ENCODE measurements at places on chromosomes 11 and 22.

DNA sequence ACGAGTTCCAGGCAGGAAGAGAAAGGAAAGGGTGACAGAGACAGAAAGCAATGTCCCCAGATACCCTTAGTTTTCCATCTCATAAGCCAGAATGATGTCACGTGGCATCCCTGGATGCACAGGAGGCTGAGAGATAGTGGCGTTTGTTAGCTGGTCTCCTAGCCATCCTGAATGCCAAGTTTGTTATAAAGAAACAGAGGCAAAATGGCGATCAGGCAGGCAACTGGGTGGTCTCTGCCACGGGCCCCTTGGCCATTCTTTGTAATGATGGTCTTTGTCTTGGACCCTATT lies 5.3 kb downstream of the SMIM38 start:
- DNase-seq: no peak

- no peak for DNase-seq
Measured at GRCh38 chr11:127738771-127739286, 738.3 kb upstream of the KIRREL3 start.

- DNase-seq: no peak
Measured at GRCh38 chr22:23058481-23059283, 11.6 kb upstream of the GNAZ start.

GRCh38 chr11:73585834-73586575 lies 11.9 kb downstream of the FAM168A start:
- no peak for DNase-seq

DNA sequence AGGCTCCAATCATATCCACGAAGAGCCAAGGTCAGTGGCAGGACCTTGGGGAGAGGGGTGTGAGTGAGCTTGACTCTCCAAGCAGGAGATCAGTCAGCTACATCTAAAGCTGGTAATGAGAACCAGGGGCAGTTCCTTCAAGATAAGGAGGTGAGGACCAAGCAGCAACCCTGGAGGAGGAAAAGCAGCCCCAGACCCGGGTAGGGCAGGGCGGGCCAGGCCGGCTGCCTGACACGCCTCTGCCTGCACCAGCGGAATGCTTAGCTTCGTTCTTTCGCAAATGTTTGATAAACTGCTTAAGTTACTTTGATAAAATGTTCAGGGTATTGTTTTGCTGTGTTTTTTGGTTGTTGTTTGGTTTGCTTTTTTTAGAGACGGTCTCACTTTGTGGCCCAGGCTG lies 18.7 kb upstream of the FADD start:
- no peak for DNase-seq

DNA sequence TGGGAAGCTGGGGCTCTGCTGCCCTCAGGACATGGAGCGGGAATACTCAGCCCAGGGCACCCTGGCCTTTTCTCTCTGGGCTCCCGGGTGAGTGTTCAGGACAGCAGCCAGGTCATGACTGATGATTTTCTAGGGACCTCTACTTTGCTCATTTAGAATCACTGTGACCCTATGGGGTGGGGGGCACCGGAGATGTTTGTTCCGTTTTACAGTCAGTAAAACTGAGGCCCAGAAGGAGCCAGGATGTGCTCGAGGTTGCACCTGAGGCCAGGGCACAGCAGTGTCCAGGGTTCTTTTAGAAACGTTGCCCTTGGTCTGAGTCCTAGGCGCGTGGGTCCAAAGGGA lies 48.1 kb downstream of the SMIM38 start:
- no peak for DNase-seq

DNA sequence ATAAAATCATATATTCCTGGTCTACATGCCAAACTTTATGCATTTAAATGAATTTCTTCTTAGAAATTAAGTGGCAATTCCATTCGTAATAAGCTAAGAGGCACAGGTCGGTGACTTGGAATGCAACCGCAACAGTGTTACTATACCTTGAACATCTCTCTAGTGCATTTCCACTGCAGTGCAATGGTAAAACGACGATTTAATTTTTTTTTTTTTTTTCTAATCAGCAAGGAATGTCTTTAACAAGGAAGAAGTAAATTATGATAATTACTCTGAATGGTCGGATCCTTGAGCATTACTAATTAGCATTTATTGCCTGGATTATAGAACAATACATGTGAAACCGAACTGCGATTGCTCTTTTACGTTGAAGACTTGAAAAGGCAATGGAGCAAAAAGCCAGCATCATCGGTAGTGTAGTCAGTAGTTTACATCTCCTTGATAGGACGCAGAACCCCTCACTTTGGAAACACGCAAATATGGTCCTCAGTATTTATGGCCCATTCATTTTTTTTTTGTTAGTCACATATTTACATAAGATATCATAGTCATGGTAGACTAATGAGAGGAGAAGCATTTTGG lies 20.2 kb downstream of the BLID start:
- no peak for DNase-seq

GRCh38 chr22:45838305-45838887 lies 138.6 kb downstream of the WNT7B start:
- DNase-seq: no peak

GRCh38 chr11:75565916-75566762 lies 4.1 kb downstream of the SERPINH1 start:
- DNase-seq: no peak

DNA sequence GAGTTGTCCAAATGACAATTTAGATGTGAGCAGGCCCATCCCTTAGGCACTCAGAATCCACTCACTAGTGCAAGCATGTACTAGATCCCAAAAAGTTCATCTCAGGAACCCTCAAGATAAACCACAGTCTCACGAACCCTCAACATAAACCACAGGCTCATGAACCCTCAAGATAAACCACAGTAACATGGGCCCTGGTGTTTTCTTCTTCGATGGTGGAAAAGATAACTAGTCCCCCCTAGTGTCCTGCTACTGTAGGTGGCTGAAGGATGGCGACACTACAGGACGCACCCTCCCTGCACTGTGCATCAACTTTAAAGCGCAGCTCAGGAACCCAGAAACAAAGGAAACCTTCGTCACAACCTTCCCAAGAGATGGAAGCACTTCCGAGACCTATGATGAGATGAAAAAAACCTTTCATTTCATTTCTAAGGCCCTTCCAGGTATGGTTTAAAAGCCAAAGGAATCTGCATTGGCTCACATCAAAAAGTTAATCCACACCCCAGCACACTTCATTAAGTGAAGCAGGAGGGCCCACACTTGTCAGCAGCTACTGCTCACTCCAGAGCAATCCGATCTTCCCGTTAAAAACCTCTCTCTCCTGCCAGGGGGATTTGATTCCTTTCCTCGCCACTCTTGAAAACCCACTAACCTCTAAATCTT lies 2.4 kb downstream of the LARGE1 start:
- no peak for DNase-seq

GRCh38 chr11:76185931-76186401 lies 20.3 kb downstream of the WNT11 start:
- no peak for DNase-seq

DNA sequence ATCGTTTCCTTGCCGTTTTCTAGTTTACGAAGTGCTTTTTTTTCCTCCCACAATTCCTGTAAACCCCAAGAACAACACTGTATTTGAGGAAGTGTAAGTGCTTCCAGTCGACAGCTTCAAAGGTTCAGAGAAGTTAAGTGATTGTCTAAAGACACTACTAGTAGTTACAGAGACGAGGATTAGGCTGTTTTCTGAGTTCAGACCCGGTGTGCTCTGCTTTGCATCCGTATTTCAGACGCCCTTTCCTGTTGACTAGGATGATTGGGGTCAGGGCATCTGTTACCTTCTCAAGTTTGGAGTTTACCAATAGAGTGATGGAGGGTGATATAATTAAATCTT lies 430 bp downstream of the CLP1 start:
- DNase-seq: no peak

DNA sequence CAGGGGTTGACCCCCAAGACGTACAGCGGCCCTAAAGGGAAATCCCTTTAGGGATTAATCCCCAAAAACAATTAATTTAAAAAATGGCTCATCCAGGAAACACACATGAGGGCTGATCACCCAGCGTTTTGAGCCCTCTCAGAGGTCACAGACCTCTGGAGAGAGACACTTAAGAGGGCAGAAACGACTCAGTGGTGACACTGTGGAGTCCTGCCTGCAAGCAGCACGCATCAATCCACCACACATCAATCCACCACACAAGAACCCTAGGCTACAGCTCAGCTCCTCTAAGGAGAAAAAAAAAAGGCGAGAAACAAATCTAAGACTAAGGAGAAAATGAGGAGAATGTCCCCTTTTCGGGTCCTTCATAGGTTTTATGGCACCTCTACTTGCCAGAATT lies 12.5 kb upstream of the SELENOH start:
- DNase-seq: no peak

DNA sequence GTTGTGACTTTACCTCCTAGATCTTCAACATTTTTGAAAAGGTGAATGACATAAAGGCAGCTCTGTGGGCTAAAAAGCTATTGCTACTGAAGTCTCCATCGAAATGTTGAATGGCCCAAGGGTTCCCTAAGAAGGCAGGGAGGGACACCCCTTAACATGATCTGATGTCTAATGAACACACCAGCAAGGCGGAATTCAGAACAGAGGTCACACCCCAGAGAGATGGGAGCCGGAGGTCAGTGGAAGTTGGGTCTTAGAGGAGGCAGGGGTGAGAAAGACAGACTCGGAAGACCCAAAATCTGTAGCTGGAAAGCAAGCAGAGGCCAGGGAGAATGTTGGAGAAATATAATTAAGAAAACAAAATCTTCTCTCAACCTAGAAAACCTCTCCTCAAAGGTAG lies 79.0 kb downstream of the TRIM29 start:
- DNase-seq: no peak

DNA sequence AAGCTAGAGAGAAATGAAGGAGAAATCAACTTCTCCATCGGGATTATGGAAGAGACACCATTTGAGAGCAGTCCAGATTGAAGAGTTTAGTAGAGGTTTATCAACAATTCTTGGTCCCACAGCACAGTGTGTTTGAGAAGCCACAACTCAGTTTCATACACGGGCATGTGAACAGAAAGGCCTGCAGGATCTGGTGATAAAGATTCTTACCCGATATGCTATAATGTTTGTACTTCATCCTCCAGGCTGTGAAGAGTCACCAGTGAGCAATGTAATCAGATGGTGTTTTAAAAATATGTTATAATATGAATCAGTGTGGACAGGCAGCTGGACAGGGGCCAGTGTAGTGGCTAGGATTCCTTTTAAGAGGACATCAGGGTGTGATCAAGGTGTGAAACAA lies 29.7 kb upstream of the VWA5A start:
- no peak for DNase-seq

- DNase-seq: no peak
Measured at GRCh38 chr22:49016909-49017481, 810.7 kb downstream of the BRD1 start.

DNA sequence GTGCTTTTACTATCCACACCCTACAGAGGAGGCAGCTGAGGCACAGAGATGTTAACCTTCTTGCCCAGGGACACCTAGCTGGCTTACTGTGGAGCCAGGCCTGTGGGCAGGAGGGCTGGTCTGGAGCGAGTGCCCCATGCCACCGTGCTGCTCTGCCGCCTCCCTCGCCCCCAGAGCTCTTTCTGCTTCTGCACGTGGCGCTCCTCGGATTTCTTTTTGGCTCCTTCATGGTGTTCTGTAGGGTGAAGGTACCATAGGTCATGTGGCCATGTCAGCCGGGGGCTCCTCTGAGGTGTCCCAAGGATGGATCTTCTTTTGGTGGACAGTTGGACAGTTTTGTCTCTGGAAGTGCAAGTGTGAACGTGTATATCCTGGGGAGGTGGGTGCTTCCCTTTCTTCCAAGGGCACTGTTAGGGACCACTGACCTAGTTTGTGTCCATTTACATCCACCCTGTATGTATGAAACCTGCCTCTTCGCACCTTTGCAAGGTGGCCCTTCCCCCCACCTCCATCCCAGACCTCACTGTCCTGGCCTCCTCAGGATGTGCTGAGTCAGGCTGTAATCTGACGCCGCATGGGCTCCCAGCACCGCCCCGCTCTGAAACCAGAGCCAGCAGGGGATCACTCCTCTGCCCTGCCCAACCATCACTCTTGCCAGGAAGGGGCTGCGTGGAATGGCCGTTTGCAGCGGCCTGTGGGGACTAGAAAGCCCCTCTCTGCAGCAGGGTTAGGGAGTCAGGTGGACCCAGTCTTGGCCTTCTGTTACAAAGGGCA lies 31.7 kb downstream of the POLR3H start:
- no peak for DNase-seq

DNA sequence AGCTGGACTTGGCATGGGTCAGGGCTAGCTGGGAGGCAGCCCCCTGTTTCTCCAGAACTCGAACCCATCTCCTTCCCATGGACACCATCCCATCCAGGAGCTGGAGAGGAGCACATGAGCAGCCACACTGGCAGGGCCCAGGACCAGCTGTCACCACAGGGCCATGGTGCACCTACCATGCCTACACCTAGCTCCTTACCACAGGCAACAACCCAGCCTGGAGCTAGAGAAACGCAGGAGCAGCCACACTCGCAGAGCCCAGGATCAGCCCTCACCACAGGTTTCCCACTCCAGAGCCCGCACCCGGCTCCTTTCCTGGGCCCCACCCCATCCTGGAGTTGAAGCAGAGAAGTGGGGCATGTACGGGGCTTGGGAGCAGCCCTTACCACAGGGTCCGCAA lies 50.2 kb downstream of the GAB4 start:
- no peak for DNase-seq

DNA sequence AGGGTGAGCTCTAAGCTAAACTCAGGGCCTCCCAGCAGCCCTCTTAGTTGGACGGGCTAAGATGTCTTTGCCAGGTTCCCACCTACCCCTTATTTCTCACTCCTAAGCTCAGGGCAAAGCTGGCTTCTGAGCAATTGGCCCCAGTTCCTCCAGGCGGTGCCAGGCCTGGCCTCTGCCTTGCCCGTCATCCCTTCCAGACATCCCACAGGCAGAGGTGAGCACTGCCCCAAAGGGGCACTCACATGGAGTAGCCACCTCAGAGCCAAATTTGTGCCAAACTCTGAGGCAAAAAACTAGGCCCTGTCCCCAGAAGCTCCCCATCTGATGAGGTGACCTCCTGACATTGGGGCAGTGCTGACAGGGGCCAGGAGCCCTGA lies 9.7 kb downstream of the RHOD start:
- no peak for DNase-seq

- DNase-seq: no peak
Measured at GRCh38 chr11:111119751-111120150, 125.8 kb upstream of the POU2AF2 start.

GRCh38 chr11:129655247-129655832 lies 160.3 kb upstream of the TMEM45B start:
- no peak for DNase-seq

- no peak for DNase-seq
Measured at GRCh38 chr11:45766469-45766868, 38.5 kb upstream of the SLC35C1 start.

DNA sequence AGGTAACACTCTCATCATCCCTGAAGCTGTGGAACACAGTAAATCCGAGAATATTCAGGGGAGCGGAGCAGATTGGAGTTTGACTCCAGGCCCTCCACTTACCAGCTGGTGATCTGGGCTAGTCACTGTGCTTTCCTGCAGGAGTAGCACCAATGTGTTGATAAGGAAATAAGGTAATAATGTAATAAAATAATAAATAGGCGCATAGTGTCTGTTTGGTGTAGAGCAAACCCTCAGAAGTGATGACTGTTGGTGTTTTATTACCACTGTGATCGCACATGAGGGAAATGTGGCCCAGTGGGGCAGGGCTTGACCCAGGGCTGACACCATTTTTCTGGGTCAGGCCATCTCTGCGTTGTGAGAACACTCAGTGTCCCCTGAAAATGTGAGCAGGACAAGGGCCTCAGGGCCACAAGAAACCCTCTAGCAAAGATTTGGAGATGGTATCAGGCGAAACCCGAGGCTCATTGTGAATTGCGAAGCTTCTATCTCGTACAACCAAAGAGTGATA lies 563.9 kb upstream of the B3GAT1 start:
- no peak for DNase-seq

Measured in activated CD4-positive, alpha-beta T cell treated with anti-CD3 and anti-CD28 coated beads, Interleukin-2, Interleukin-4, amounts not matched to agents 100 ng/mL and 50 ng/mL, durations not matched to agents 16 hours and 8 hours (primary cell).